H9 (cell line): ENCODE measurements at places on chromosomes 11 and 22. TPM values are rescaled to one million over a fixed set of nuclear protein-coding genes. Genes with fewer than 3 reads are reported as not detected.

- no peaks in the 10 kb centered on the region for H3K27me3 ChIP-seq
- H3K4me1 ChIP-seq, result no peaks in the 10 kb centered on the region
- no peak overlapping the region for H3K4me3 ChIP-seq
Observed at GRCh38 chr11:110251836-110252235, 44.6 kb downstream of the RDX start.

GRCh38 chr11:69855421-69855820 lies 36.2 kb upstream of the FGF3 start:
- no peak overlapping the region for H3K4me3 ChIP-seq
- H3K27ac ChIP-seq, result no peak overlapping the region
- H3K27me3 ChIP-seq, result no peaks in the 10 kb centered on the region
- H3K36me3 ChIP-seq, result no peaks in the 10 kb centered on the region

Gene IFITM10
- total RNA-seq, result 0.59 and 0.77 TPM in 2 replicates

Gene KCNJ5
- total RNA-seq, result 0.04 and 0.11 TPM in 2 replicates

Gene OR52A1
- total RNA-seq, result 0.09 and 0.42 TPM in 2 replicates

DNA sequence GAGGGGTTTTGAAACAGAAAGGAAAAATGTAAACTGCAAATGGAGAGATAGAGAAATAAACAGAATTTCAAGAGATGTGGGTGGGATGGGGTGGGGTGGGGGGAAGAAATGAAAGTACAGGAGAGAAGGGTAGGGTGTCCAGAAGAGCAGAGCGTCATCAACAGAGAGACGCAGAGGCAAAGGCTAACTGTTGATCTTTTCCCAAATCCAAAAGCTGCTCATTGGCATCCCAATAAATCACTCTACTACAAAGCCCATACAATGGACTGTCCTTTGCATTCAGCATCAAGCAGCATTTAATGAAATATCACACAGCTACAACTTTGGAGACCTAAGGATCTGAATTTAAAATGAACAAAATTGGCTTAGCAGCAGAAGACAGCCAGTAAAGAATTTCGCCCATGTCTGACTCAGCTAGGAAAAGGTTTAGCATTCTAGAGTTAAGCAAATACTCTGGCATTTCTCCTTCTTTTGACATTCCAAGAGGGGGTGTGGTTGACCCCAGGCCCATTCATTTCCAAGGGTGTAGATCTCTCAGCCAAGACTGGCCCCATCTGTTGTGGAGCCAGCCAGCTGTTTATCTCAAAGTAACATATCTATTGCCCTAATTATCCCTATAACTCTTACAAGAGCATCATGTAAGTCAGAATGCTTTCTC lies 1.5 kb downstream of the RAB30 start:
- H3K4me3 ChIP-seq, result peak overlapping the region; percentile 64
- no peak overlapping the region for H3K27ac ChIP-seq
- H3K36me3 ChIP-seq, result peaks cover 14% of the 10 kb centered on the region; the same call in 2 of the 3 replicates
- DNase-seq, result peak; percentile 40
- H3K4me1 ChIP-seq, result peaks cover 2% of the 10 kb centered on the region; the same call in 1 of the 2 replicates
- H3K27me3 ChIP-seq, result no peaks in the 10 kb centered on the region

DNA sequence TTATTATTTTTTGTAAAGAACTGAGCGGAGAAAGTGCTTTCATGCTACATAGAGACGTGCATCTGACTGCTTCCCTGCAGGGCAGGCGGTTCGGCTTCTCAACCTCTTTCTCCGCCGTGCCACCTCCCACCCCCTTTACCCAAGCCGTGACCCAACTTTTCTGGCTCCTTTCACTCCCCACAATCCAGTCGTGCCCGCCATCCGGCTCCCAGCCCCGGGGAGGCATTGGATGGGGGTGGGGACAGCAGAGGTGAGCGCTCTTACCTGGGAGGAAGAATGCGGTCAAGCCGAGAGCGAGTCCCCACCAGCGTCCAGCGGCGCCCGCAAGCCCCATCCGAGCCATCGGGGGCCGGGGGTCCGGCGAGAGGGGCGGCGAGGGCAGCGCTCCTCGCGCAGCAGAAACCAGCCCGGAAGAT lies 781 bp downstream of the NECTIN1 start:
- no peaks in the 10 kb centered on the region for H3K27me3 ChIP-seq
- peaks cover 21% of the 10 kb centered on the region; the same call in 1 of the 2 replicates for H3K4me1 ChIP-seq
- DNase-seq, result no peak
- H3K4me3 ChIP-seq, result peak overlapping the region; percentile 98
- no peaks in the 10 kb centered on the region; the same call in 2 of the 3 replicates for H3K36me3 ChIP-seq
- H3K27ac ChIP-seq, result no peak overlapping the region

GRCh38 chr11:80748207-80748925 lies 1307.5 kb upstream of the TENM4 start:
- no peak for DNase-seq
- no peaks in the 10 kb centered on the region for H3K27me3 ChIP-seq
- H3K4me1 ChIP-seq, result no peaks in the 10 kb centered on the region
- H3K36me3 ChIP-seq, result no peaks in the 10 kb centered on the region

DNA sequence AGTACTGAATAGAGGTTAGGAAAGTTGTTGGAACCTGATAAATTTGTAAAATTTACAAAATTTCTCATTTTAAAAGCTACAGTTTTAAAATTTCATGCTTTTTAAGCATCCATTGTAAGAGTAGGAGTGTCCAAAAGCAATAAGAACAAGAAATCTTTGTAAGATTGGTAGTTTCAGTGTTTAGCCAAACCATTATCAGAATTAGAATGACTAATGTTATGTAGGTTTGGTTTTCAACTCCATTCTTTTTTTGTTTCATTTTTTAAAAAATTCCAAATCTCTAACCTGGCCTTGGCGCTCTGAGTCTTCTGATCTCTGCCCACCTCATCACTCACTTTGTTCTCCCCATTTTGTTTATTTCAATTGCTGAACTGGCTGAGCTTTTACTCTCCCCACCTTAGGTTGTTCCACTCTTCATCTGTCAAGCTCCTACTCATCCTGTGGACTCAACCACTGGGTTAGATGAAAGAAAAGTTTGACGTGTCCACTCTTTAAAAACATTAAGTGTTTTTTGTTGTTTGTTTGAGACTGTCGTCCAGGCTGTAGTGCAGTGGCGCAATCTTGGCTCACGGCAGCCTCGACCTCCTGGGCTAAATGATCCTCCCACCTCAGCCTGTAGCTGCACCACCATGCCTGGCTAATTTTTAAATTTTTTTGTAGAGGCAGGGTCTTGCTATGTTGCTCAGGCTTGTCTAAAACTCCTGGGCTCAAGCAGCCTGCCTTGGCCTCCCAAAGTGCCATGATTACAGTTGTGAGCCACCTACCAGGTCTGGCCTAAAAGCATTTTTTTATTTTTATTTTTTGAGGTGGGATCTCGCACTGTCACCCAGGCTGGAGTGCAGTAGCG lies 14.0 kb downstream of the EP300 start:
- no peaks in the 10 kb centered on the region for H3K4me1 ChIP-seq
- no peaks in the 10 kb centered on the region for H3K27me3 ChIP-seq
- no peak for DNase-seq
- no peak overlapping the region for H3K4me3 ChIP-seq
- peaks cover 27% of the 10 kb centered on the region for H3K36me3 ChIP-seq
- H3K27ac ChIP-seq, result no peak overlapping the region

DNA sequence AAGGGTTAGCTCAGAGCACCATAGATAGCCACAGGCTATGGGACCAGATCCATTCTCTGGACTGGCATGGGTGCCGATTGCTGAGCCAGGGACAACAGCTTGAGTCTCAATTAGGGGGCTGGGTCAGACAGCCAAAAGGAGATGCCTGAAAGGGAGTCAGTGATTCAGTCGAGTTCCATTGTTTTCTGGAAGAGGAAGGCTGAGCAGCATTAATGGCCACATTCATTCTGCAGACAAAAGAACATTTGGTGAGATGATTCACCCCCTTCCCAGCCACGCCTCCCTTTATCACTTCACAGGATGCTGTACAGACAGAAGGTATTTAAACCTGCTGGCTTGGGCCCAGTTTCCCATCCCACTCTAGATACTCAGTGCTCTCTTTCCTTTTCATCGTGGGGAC lies 131.9 kb downstream of the ADAMTS15 start:
- H3K27ac ChIP-seq, result no peak overlapping the region
- peak; percentile 76 for DNase-seq
- H3K4me3 ChIP-seq, result no peak overlapping the region
- H3K27me3 ChIP-seq, result no peaks in the 10 kb centered on the region
- peaks cover 7% of the 10 kb centered on the region; the same call in 1 of the 2 replicates for H3K4me1 ChIP-seq

- no peak for DNase-seq
- no peak overlapping the region for H3K4me3 ChIP-seq
- H3K27ac ChIP-seq, result no peak overlapping the region
- H3K4me1 ChIP-seq, result no peaks in the 10 kb centered on the region
Observed at GRCh38 chr22:42343531-42344081, 73.2 kb upstream of the TCF20 start.

GRCh38 chr11:11980841-11981308 lies 27.6 kb downstream of the DKK3 start:
- H3K36me3 ChIP-seq, result no peaks in the 10 kb centered on the region; the same call in 1 of the 2 replicates
- H3K4me3 ChIP-seq, result no peak overlapping the region
- H3K27ac ChIP-seq, result no peak overlapping the region
- no peak for DNase-seq

DNA sequence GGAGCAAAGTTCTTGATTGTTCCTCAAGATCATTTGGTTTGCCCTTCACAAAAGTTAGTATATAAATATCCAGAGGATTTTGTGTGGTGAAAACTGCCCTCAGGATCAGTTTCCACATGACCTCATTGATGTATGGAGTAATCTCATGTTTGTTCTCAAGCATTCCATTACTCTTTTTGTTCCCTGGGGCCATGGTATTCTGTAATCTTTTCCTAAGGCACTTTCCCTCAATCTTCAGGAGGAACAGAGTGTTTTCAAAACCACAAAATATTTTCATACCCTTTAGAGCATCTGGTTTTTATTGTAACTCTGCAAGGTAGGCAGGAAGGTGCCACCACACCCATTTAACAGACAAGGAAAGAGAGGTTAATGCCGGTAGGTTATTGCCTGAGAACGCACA lies 99.6 kb downstream of the FAM181B start:
- H3K4me1 ChIP-seq, result no peaks in the 10 kb centered on the region
- no peak for DNase-seq

- no peak for DNase-seq
- peaks cover 3% of the 10 kb centered on the region for H3K4me1 ChIP-seq
- no peak overlapping the region for H3K27ac ChIP-seq
- no peaks in the 10 kb centered on the region for H3K36me3 ChIP-seq
- no peaks in the 10 kb centered on the region for H3K27me3 ChIP-seq
Observed at GRCh38 chr11:33923626-33924025, 31.8 kb upstream of the LMO2 start.

DNA sequence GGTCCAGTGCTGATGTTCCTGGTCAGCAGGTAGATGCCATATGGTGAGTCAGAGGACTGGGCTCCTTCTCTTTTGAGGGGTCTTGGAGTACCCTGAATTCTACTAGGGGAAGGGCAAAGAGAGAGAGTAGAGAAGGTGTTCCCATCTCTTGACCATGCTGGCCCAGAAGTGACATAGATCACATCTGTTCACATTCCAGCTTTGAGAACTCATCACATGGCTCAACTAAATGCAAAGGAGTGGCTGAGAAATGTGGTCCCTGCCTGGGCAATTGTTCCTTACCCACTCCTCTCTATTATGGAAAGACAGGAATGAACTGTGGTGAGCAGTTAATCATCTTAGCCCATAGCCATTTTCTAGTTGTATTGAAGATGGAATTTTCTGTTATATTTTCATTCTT lies 105.4 kb upstream of the TIMP3 start:
- H3K4me1 ChIP-seq, result no peaks in the 10 kb centered on the region
- H3K36me3 ChIP-seq, result no peaks in the 10 kb centered on the region; the same call in 2 of the 3 replicates
- no peak overlapping the region for H3K27ac ChIP-seq

GRCh38 chr22:28792491-28793383 lies 7.6 kb downstream of the XBP1 start:
- H3K36me3 ChIP-seq, result peaks cover 35% of the 10 kb centered on the region
- no peaks in the 10 kb centered on the region for H3K27me3 ChIP-seq
- no peak for DNase-seq

Gene SPON1
- 0.20 and 0.22 TPM in 2 replicates for total RNA-seq

- peaks cover 3% of the 10 kb centered on the region; the same call in 1 of the 2 replicates for H3K27me3 ChIP-seq
- H3K36me3 ChIP-seq, result no peaks in the 10 kb centered on the region
- no peak for DNase-seq
- no peak overlapping the region; the same call in 1 of the 2 replicates for H3K4me3 ChIP-seq
Observed at GRCh38 chr11:114773541-114774338, 95.4 kb downstream of the NXPE2 start.

Gene PATE2
- total RNA-seq, result 0.17 and 0.44 TPM in 2 replicates

DNA sequence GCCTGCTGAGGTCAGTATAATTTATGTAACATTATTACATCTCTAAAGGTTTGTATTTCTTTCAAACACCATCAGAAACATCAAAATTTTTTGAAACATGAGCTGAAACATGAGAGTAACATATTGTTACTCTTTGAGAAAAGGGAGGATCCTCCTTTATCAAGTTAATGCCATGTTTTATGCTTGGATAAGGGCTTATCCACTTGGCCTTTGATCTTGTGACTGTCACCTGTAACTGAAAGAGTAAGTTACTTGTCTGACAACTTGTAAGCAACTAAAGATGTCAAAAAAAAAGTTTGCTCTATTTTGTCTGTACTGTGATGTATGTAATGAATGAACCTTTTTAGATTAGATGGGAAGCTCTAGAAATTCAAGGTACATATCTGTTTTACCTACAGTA lies 59.6 kb downstream of the FAR1 start:
- no peak overlapping the region for H3K4me3 ChIP-seq
- no peak overlapping the region for H3K27ac ChIP-seq
- no peak for DNase-seq
- H3K36me3 ChIP-seq, result peaks cover 9% of the 10 kb centered on the region; the same call in 1 of the 3 replicates
- no peaks in the 10 kb centered on the region for H3K4me1 ChIP-seq

Gene BCR
- total RNA-seq, result 77.0 and 81.6 TPM in 2 replicates

DNA sequence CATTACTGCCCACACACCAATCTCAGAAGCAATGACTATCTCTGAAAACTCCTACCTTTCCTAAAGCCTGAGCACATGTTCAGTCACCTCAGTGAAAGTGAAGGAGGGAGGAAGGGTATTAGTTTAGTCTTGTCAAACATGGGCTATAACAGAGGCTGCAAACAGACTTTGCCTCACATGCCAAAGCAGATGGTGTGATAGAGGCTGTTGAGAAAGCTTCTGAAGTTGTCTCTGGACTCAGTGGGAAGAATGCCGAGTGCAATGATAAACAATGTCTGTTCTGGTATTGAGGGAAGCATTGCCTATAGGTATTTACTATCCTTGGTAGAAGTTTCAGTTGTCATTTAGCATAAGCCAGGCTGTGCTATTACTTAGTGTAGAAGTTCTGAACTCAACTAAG lies 314.5 kb upstream of the CCDC90B start:
- no peak for DNase-seq
- H3K36me3 ChIP-seq, result no peaks in the 10 kb centered on the region
- H3K4me3 ChIP-seq, result no peak overlapping the region
- no peak overlapping the region for H3K27ac ChIP-seq
- H3K27me3 ChIP-seq, result no peaks in the 10 kb centered on the region; the same call in 1 of the 2 replicates

DNA sequence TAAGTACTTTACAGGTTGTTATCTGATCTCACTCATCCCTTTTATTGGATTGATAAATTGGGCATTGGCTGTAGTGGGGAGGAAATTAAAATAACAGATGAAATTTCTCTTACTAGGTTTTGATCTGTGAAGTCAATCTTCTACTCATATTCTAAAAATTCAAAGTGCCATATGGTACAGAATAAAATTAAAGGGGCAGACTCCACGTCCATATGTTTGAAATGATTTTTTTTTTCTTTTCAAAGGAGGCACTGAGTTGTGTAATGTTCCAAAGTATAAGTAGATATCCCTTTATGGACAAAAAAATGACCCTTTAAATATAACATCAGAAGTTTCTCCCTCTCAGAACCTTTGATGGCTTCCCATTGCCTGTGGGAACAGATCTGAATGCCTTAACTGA lies 207.4 kb downstream of the DBX1 start:
- no peak overlapping the region for H3K27ac ChIP-seq
- DNase-seq, result no peak
- peaks cover 18% of the 10 kb centered on the region for H3K36me3 ChIP-seq
- H3K4me1 ChIP-seq, result peaks cover 21% of the 10 kb centered on the region

Gene DBX1
- 0.15 TPM in 1 of 2 replicates, not detected in the other for total RNA-seq
